ENCODE measurements at places on chromosomes 1 and 21. TPM values are rescaled to one million over a fixed set of nuclear protein-coding genes. Genes with fewer than 3 reads are reported as not detected.

Gene KLHDC9
- total RNA-seq, result 0.57 TPM

Gene S100B
- not detected for total RNA-seq

Gene CYYR1
- total RNA-seq, result not detected

Gene TGFB2
- total RNA-seq, result 3.0 TPM

Gene TRIM67
- total RNA-seq, result not detected

All from T-helper 17 cell (primary cell).